ENCODE measurements at places on chromosomes 6 and 20.

DNA sequence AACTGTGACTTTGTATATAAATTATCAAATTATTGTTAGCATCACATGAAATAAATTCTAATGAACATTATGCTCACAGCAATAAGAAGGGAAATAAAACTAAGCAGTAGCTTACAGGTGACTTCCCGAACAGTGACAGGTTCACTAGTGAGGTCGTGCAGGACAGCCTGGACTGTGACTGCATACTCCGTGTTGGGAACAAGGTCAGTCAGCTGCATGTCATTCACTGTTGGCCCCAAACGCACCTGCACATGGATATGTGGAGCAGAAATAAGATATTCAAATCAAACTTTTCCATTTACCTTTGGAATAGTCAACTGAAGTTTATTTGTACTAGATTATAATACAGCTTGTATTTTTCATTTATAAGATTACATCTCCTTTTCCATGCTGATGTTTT lies 60.6 kb downstream of the COL12A1 start:
- DNase-seq: no peak

DNA sequence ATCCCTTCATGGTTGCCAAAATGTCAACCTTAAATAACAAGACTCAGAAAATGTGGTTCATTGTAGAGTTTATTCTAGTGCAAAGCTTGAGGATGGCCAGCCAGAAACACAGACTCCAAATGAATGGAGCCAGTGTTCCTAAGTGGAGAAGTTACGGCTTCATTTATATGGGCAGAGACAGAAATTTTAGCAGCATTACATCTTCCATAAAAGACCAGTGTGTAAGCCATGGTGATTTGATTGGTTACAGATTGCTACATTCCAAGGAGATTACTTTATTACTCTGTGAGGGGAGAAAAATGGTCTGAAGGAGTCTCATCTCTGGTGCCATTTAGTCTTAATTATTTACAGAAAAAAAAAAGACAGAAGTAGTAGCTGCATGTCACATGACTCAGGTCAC lies 97.8 kb downstream of the OTOR start:
- DNase-seq: no peak

GRCh38 chr6:626236-626635 lies 30.7 kb downstream of the HUS1B start:
- DNase-seq: no peak

GRCh38 chr6:1477432-1478090 lies 88.2 kb downstream of the FOXF2 start:
- no peak for DNase-seq

- peak; percentile 34 for DNase-seq
Measured at GRCh38 chr6:152478377-152479010, 158.7 kb downstream of the SYNE1 start.

- DNase-seq: peak; percentile 76
Measured at GRCh38 chr6:97669191-97670031, 386.4 kb upstream of the MMS22L start.

GRCh38 chr20:8117636-8118035 lies 14.4 kb upstream of the PLCB1 start:
- no peak for DNase-seq

- no peak for DNase-seq
Measured at GRCh38 chr6:43171707-43172103, 636 bp downstream of the SRF start.

- peak; percentile 33 for DNase-seq
Measured at GRCh38 chr6:33073431-33073871, at the start of gene HLA-DPA1. TSS of gene HLA-DPA1 (minus strand) at chr6:33073649.

DNA sequence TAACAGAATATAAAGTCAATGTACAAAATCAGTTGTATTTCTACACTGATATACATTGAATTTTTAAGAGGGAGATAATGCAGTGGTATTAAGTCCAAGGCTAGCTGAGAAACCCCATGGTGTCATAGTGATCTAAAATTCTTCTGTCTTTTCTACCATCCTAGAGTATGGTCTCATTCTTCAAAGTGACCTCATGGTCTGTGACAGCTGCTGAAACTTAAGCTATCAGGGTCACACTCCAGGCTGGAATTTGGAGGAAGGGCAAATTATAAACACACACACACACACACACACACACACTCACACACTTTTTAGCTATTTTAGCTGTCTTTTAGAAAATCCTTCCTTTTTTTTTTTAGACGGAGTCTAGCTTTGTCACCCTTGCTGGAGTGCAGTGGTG lies 47.3 kb upstream of the DYNLRB1 start:
- DNase-seq: no peak

DNA sequence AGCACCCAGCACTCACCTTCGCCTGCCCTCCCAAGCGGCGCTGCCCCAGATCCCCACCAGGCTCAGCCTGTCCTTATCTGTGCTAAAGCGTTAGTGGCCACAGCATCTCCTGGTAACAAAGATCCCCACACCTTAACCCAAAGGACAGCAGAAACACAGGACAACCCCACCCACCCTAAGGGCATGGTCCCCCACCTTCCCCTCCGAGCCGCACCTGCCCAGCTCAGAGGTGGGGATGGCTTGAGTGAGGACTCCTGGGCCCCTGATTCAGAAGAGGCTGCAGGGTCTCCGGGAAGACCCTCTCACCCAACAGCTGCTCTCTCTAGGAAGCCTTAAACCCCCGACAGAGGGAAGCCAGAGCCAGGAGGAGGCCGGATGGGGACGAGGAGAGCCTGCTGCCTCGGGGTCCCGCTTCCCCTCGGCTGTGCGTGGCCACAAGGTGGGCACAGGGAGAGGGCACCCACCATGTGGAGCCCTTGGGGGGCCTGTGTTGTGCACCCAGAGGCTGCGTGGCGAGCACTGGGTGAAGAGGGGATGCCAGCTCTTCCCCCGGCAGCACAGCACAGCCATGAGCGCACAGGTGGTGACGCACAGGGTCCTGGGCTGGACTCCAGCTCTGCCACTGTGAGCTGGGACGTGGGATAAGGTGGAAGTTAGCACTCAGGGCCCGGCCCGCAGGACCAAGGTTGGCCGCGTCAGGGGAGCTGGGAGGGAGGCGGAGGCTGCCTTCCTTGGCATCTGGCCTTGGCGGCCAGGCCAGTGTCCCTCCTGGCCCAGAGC lies 31.9 kb upstream of the MRGBP start:
- no peak for DNase-seq

- no peak for DNase-seq
Measured at GRCh38 chr20:4794846-4795245, 73.1 kb downstream of the PRND start.

GRCh38 chr20:45416917-45417316 lies 976 bp downstream of the PIGT start:
- DNase-seq: no peak

DNA sequence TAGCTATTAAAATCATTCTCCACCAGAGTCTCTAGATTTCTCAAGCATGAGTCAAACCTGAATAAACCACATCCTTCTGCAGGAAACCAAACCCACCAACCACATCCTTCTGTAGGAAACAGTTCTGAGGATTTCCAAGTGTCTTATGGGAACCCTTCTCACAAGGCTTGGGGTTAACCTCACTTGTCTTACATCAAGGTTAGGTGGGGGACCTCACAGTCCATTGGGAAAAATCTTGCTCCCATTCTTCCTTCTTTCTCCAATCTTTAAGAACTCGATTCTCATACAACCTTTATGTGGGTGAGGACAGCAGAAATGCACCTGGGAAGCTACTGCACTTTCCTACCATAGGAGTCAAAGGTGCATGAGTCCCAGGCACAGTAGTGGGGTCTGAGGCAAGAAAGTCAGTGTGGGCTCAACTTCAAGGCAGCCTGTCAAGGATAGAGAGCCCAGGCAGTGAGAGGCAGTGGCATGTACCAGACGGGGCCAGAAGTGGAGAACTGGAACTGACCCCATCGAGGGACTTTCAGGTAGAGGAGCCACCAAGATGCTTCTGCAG lies 114.5 kb downstream of the SLC22A3 start:
- DNase-seq: no peak

DNA sequence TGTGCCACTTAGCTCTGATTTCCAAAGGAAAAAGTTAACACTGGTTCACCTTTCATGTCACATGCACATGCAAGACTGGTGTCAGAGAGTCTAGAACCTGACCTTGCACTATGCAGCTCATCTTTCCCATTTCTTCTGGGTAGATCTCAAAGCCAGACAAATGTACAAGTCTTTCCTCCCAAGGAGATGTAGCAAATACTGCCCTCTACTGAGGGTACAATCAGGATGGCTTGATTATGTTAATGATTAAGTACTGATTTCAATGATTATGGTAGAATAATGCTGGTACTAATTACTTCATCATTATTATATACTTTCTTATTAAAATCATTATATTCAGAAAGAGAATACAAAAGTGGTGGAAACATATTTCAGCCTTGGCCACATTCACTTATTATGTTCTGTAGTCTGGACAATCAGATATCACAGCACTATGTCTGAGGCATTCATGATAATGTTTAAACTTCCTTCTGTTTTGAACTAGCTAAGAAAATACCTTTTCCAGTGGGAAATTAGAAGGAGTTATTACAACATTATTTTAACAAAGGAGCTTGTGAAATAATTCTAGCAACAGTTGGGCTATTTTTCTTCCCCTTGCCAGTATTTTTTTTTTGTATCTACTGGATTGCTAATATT lies 68.5 kb upstream of the FOXO3 start:
- no peak for DNase-seq

DNA sequence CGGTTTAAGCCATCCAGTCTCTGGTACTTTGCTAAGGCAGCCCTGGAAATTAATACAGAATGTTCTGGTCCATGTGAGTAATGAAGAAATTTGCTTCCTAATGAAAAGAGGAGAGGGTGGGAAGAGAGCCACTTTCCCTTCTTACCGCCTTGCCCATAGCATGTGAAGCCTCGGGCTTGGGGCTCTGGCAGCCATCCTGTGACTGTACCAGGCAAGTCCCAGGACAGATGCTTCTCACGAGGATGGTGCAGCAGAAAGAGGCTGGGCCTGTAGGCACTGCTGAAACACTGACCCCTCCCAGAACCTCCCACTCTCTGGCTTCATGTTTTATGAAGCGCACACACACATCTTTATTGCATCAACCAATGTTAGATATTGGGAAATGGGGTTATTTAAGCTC lies 74.8 kb downstream of the IYD start:
- no peak for DNase-seq

GRCh38 chr6:4647414-4648365 lies 128.5 kb upstream of the CDYL start:
- DNase-seq: peak; percentile 70

GRCh38 chr6:36615018-36615761 lies 21.0 kb downstream of the SRSF3 start:
- DNase-seq: peak; percentile 32

GRCh38 chr6:170006900-170007467 lies 255.6 kb downstream of the ERMARD start:
- no peak for DNase-seq

DNA sequence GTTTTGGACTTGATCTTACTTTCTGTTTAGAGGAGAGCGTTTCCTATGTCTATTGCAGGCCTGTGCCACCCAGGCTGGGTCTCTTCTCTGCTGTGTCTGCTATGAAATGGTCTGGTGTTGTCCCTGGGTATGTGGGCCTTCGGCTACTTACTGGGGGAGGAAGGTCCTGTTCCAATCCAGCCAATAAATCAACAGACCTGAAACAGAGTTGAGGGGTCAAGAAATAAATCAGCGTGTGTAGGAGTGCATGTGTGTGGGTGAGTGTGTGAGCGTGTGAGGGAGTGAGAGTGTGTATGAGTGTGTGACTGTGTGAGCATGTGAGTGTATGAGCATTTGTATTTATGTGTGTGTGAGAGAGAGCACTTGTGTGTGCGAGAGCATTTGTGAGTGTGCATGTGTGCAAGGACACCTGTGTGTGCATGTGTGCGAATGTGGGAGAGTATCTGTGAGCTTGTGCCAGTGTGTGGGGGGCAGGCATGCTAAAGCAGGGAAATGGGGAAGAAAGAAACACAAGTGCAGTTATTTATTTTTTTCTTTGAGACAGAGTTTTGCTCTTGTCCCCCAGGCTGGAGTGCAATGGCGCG lies 86.3 kb upstream of the PMEPA1 start:
- no peak for DNase-seq

DNA sequence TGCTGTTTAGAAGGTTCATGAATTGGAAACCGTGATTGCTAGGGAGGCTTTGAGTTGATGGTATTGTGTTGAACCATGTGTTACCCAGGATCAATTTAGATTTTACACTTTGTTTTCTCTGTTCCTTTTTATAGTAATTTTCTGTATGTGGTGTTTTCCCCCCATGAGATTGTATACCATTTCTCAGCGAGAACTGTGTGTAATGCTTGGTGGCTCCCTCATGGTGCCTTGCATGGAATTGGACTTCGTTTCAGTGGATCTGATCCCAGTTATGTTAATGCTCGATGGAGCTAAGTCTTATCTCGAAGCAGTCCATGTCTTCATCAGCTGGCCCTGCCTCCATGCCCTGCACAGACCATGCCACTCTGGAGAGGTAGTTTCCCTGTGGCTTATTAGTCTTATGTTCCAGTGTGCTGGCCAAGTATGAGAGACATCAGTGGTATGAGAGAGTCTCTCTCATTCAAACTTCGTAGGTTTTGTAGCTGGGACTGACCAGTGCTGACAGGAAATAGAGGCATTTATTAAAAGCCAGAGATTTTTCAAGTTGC lies 18.7 kb downstream of the PTPN1 start:
- DNase-seq: no peak

- DNase-seq: no peak
Measured at GRCh38 chr6:145498425-145498824, 236.9 kb downstream of the EPM2A start.

GRCh38 chr20:62823688-62824475 lies 7.0 kb downstream of the COL9A3 start:
- DNase-seq: no peak

DNA sequence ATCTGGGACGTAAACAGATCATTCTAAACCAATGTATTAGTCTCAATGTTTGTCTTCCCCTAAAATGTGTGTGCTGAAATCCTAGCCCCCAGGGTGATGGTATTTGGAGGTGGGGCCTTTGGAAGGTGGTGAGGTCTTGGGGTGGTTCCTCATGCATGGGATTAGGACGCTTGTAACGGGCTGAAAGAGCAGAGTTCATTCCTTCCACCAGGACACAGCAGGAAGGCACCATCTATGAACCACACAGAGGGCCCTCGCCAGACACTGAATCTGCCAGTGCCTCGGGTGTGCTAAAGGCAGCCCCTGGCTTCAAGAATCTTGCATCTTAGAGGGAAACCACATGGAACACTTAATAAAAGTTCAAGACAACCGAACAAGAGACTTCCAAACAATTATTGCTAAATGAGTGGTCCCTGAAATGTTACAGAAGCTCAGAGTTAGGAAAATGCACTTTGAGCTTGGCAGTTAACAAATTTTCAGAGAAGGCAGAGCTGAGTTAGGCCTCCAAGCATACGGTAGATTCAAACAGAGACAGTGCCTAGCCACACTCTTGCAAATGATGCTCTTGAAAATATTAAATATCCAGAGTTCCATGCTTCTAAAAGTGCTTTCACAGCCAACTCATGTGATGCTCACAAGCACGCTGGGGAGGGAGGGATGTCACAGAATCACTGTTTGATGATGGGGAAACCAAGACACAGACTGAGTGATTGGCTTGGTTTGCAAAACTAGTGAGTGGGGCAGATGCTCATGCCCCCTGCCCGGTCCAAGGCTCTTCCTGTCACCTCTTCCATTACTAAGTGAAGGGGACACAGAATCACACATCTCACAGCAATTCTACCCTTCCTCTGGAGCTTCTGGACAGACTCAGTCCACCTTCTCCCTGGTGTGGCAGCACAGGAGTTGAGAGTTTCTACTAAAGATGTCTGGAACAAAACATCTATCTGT lies 27.4 kb downstream of the TBC1D7 start:
- no peak for DNase-seq

GRCh38 chr6:6006428-6007365 lies at the start of gene NRN1:
TSS of gene NRN1 (minus strand) at chr6:6006925. CDS start at chr6:6006749, 176 bp downstream.
- peak; percentile 35 for DNase-seq
